Keratinocyte (primary cell): ENCODE measurements at places on chromosomes 12 and 14. TPM values are rescaled to one million over a fixed set of nuclear protein-coding genes. Genes with fewer than 3 reads are reported as not detected.

Gene FAM186B
- 0.12 to 0.23 TPM (median 0.13 TPM) in 3 replicates for polyA plus RNA-seq

Gene CMA1
- polyA plus RNA-seq: not detected in 3 replicates

Gene PLEKHD1
- 0.01 TPM in 2 of 3 replicates, not detected in the other for polyA plus RNA-seq

Gene BIN2
- polyA plus RNA-seq: 0.04 TPM in 1 of 3 replicates, not detected in the others

Gene CCNK
- polyA plus RNA-seq: 6.6 to 12.8 TPM (median 11.5 TPM) in 3 replicates

Gene VCPKMT
- 4.4 to 9.4 TPM (median 5.1 TPM) in 3 replicates for polyA plus RNA-seq

Gene GABARAPL1
- polyA plus RNA-seq: 15.6 to 27.2 TPM (median 24.3 TPM) in 3 replicates

Gene DMAC2L
- 11.2 to 12.4 TPM (median 11.7 TPM) in 3 replicates for polyA plus RNA-seq

Gene DEPDC4
- 1.1 to 2.4 TPM (median 1.5 TPM) in 3 replicates for polyA plus RNA-seq

Gene LRRC43
- 0.33 to 0.60 TPM (median 0.45 TPM) in 3 replicates for polyA plus RNA-seq

Gene DENR
- 31.1 to 59.8 TPM (median 37.8 TPM) in 3 replicates for polyA plus RNA-seq

Gene ERP27
- polyA plus RNA-seq: 0.06 to 0.18 TPM (median 0.17 TPM) in 3 replicates

Gene UBC
- 2,363 to 3,215 TPM (median 2,781 TPM) in 3 replicates for polyA plus RNA-seq

Gene MMP19
- polyA plus RNA-seq: 2.2 to 4.1 TPM (median 2.7 TPM) in 3 replicates
